Activated CD8-positive, alpha-beta memory T cell treated with anti-CD3 and anti-CD28 coated beads for 4 hours (primary cell): ENCODE measurements at places on chromosomes 11 and 22.

- DNase-seq: no peak
Measured at GRCh38 chr22:40557972-40558371, 78.5 kb downstream of the MRTFA start.

DNA sequence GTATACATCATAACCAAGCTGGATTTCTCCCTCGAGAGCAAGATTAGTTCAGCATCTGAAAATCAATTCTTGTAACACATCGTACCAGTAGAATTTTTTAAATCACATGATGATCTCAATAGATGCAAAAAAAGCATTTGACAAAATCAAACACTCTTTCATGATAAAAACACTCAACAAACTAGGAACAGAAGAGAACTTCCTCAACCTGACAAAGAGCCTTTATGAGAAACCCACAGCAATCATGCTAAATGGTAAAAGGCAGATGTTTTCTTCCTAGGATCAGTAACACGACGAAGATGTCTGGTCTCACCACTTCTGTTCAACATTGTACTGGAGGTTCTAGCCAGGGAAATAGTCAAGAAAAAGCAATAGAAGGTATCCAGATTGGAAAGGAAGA, 34.1 kb upstream of the TMPRSS4 start:
- no peak for DNase-seq

GRCh38 chr11:31711137-31711536, 100.0 kb downstream of the PAX6 start:
- DNase-seq: no peak

GRCh38 chr11:9736365-9736764, 72.5 kb downstream of the SWAP70 start:
- no peak for DNase-seq

DNA sequence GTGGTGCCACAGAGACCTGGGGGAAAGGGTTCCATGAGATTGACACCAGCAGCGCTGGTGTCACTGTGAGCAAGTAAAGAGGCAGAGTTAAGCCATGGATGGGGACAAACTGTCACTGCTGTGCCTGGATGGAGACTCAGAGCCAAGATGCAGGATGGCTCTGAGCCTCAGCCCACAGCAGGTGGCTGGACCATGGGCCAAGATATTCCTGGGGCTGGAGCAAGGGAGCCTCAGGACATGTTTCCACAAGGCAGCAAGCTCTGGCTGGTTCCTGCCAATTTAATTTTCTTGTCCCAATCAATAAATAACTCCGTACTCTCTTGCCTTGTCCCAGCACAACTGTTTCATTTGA, 23.0 kb downstream of the MYO18B start:
- DNase-seq: no peak

DNA sequence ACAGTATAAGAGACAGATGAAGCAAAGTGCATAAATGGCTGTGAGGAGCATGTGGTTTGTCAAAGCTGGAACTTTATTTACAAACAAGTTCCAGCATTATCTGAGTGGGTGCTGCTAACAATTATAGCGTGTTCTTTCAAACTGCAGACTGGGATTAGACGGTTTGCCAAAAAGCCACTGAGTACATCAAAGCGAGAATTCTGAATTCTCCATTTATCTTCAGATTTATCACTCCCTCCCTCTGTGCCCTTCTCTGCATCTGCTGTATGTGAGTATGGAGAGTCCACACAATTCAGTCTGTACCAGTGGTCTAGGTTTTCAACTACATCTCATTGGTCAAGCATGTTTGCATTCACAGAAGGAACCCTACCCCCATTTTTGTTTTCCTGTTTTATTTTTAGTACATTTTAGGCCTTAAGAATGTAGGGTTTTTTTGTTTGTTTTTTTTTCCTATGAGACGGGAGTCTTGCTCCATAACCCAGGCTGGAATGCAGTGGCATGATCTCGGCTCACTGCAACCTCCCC, 18.1 kb upstream of the INCENP start:
- DNase-seq: no peak

GRCh38 chr11:68298659-68299516, 13.5 kb upstream of the LRP5 start:
- DNase-seq: no peak
